Neural crest cell (in vitro differentiated cells): ENCODE measurements at places on chromosomes 1 and 21.

GRCh38 chr21:36349315-36349714 lies 29.3 kb downstream of the MORC3 start:
- no peak overlapping the region for H3K27ac ChIP-seq
- H3K27me3 ChIP-seq: no peaks in the 10 kb centered on the region
- H3K36me3 ChIP-seq: peaks cover 23% of the 10 kb centered on the region
- H3K4me1 ChIP-seq: no peaks in the 10 kb centered on the region

- H3K27ac ChIP-seq: peak overlapping the region; percentile 98
- H3K4me1 ChIP-seq: peaks cover 73% of the 10 kb centered on the region
- H3K4me3 ChIP-seq: peak overlapping the region; percentile 99
- DNase-seq: peak; percentile 51
- H3K36me3 ChIP-seq: peaks cover 7% of the 10 kb centered on the region
- H3K27me3 ChIP-seq: no peaks in the 10 kb centered on the region
These were observed 837 bp downstream of the SLC16A1 start for GRCh38 chr1:112954945-112955772.

DNA sequence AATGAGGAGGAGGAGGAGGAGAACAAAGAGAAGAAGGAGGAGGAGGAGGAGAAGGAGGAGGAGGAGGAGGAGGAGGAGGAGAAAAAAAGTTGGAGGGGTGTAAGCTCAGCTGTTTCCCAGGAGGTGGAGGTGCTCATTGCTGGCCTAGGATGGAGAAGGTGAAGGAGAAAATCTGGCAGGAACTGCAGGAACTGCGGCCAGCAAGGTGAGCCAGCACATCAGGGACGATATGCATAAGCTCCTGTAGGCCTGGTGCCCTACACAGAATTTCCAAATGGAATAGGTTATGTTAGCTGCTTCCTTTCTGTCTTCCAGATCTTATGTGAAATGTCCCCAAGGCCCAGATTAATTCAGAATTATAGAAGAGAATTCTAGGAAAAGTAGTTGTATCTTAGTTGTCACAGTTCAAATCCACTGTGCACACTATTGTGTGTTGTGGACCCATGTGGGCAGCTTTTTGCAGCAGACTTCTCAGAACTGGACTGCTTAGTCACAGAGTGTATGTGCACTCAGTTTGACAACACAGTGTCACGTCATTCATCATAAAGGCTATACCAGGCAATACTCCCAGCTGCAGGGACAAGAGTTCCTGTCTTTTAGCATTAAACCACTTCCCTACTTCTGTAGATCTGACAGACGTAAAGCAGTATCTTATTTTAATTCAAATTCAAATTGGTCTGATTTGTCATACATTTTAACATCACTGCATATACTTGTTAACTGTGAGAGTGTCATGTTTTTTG lies 303.7 kb downstream of the HLX start:
- H3K27me3 ChIP-seq: peaks cover 26% of the 10 kb centered on the region
- H3K27ac ChIP-seq: no peak overlapping the region
- no peak overlapping the region for H3K4me3 ChIP-seq
- no peaks in the 10 kb centered on the region for H3K36me3 ChIP-seq

- no peaks in the 10 kb centered on the region for H3K36me3 ChIP-seq
- no peak for DNase-seq
- no peak overlapping the region for H3K27ac ChIP-seq
These were observed 218.9 kb downstream of the CAMTA1 start for GRCh38 chr1:7004181-7004580.

DNA sequence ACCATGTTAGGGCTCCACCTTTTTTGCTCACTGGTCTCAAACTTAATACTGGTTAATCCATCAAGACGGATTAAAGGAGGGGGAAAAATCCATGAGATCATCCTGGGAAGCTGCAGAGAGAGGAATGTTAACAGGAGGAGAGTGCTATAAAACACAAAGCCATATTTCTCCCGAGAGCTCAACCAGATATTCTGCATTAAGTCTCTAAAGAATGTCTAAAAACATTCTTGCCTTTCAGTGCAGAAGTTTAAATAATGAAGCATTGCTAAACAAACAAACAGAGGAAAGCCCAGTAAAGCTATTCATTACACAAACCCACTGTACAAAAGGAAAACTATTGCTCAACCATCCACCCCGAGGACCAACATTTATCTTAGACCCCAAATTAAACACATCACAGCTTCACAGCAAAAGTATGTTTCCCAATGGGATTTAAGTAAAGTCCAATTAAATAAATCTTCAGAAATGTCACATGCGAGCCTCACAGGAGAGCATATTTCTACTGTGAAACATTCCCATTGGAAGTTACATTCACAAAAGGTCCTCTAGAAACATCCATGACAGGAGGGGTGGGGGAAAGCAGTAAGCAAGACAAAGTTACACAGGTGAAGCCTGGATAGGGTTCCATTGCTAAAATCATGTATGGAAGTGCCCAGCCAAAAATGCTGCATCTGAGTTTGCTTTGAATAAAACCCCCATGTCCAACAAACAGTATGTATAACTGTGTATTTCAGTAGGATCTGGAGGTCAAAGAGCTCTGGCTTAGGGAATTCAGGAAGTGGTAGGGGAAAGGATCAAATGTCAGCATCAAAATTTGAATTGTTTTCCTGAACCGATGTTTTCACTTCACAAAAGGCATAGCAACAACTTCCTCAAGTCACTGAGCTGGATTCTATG lies 23.3 kb downstream of the DUSP10 start:
- H3K4me3 ChIP-seq: no peak overlapping the region
- no peaks in the 10 kb centered on the region for H3K36me3 ChIP-seq
- no peak overlapping the region for H3K27ac ChIP-seq
- DNase-seq: no peak
- H3K27me3 ChIP-seq: no peaks in the 10 kb centered on the region
- peaks cover 31% of the 10 kb centered on the region for H3K4me1 ChIP-seq

GRCh38 chr1:58968360-58968952 lies 184.6 kb upstream of the JUN start:
- H3K4me3 ChIP-seq: no peak overlapping the region
- no peaks in the 10 kb centered on the region for H3K36me3 ChIP-seq
- DNase-seq: no peak
- H3K27me3 ChIP-seq: no peaks in the 10 kb centered on the region

DNA sequence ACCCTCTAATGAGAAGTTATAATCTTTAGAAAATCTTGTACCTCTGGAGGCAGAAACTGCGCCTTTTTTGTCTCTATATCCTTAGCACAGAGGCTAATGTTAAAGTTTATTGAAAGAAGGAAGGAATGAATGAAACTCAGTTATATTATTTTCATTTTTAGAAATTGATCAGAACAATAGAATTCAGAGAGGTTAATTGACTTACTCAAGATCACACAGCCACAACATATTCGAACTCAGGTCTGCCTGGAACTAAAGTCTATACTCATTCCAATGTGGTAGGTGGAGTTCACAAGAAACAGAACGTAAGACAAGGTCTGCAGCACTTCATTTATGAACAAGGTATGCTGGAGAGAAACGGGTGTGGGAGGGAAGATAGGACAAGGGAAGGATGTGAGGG lies 23.0 kb upstream of the ITPKB start:
- peaks cover 7% of the 10 kb centered on the region for H3K4me1 ChIP-seq
- no peaks in the 10 kb centered on the region for H3K36me3 ChIP-seq
- no peak overlapping the region for H3K4me3 ChIP-seq
- no peak for DNase-seq
- no peaks in the 10 kb centered on the region for H3K27me3 ChIP-seq

DNA sequence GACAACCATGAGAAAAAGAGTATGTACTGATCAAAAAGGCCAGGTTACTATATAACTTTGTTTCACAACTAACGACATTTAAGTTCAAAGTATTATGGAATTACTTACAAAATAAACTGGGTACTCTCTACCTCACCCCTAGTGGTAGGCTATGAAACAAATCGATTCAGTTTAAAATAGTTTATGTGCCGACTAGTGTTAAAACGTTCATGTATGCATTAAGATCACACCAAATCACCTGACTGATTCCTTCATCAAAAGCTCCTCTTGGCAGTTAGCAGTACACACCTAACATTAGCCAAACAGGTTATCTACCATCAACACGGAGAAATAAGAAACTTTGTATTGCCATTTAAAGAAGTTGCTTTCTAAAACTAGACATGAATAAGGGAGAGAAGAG lies 137.1 kb downstream of the AKT3 start:
- peak overlapping the region; percentile 63 for H3K4me3 ChIP-seq
- H3K27me3 ChIP-seq: no peaks in the 10 kb centered on the region
- no peaks in the 10 kb centered on the region for H3K36me3 ChIP-seq
- H3K27ac ChIP-seq: peak overlapping the region; percentile 17
- no peak for DNase-seq

- H3K36me3 ChIP-seq: no peaks in the 10 kb centered on the region
- peaks cover 20% of the 10 kb centered on the region for H3K4me1 ChIP-seq
- H3K4me3 ChIP-seq: peak overlapping the region; percentile 45
- no peak overlapping the region for H3K27ac ChIP-seq
These were observed 3.4 kb upstream of the ETS2 start for GRCh38 chr21:38802050-38803026.

GRCh38 chr1:209030454-209031167 lies 552.9 kb upstream of the CAMK1G start:
- H3K36me3 ChIP-seq: no peaks in the 10 kb centered on the region
- no peak overlapping the region for H3K4me3 ChIP-seq
- no peaks in the 10 kb centered on the region for H3K27me3 ChIP-seq
- H3K4me1 ChIP-seq: no peaks in the 10 kb centered on the region
- no peak for DNase-seq

- H3K27ac ChIP-seq: no peak overlapping the region
- no peaks in the 10 kb centered on the region for H3K4me1 ChIP-seq
- no peak overlapping the region for H3K4me3 ChIP-seq
- no peaks in the 10 kb centered on the region for H3K27me3 ChIP-seq
- H3K36me3 ChIP-seq: no peaks in the 10 kb centered on the region
These were observed 68.8 kb upstream of the COL6A1 start for GRCh38 chr21:45912611-45913417.

DNA sequence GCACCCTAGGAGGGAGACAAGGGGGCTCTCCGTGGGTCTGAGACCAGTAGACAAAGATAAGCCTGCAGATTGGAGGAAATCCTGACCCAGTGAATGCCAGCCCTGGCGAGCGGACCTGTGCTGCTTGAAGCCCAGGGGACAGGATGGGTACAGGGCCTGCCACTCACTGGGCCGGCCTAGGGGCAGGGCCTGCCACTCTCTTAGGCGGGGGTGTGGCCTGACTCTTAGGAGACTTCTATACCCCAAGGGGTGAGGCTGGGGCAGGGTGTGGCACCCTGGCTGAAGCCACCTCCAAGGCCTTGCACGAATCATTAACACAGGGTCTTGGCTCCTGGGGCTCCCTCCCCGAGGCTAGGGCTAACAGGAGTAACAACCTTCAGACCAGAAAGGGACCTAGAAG lies 30.7 kb downstream of the TRIM62 start:
- peaks cover 51% of the 10 kb centered on the region for H3K4me1 ChIP-seq
- peak overlapping the region; percentile 78 for H3K27ac ChIP-seq
- H3K4me3 ChIP-seq: peak overlapping the region; percentile 9

DNA sequence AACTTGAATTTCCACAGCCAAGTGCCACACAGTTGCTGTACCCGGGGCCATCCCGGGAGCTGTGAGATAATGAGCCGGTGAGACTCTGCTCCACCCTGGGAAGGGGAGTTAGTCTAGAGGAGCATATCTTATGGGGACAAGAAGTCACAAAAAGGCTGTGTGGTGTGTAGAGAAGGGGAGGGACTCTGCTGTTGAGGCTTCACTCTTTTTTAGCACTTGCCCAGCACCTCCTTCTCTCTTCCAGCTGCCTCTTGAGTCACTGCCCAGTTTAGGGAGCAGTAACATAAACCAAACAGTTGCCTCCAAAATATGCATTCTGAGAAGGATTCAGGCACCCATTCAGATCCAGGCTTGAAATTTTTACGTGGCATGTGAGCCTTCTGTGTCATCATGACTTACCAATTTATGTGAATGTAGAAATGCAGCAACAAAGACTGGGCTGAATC lies 744 bp upstream of the WDR26 start:
- H3K4me3 ChIP-seq: peak overlapping the region; percentile 95
- no peak for DNase-seq
- no peaks in the 10 kb centered on the region for H3K27me3 ChIP-seq
- H3K4me1 ChIP-seq: peaks cover 42% of the 10 kb centered on the region

- no peaks in the 10 kb centered on the region for H3K27me3 ChIP-seq
- H3K36me3 ChIP-seq: no peaks in the 10 kb centered on the region
- H3K4me3 ChIP-seq: no peak overlapping the region
- peaks cover 23% of the 10 kb centered on the region for H3K4me1 ChIP-seq
- no peak for DNase-seq
- H3K27ac ChIP-seq: no peak overlapping the region
These were observed 20.4 kb downstream of the KCNN3 start for GRCh38 chr1:154849645-154850131.

DNA sequence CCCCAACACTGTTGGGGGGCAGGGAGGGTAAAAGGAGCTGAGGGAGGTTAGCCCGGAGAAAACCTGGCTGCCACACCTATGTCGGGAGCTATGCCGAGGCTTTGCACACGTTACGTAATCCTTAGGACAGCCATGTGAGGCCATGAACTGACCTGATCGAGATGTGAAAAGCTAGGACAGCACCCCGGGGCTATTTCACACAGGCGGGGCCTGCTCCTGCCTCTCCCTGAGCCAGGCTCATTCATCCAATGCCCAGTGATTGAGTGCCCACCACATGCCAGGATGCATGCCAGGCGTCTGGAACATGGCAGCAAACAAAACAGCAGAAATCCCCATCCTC lies 30.2 kb downstream of the LDLRAP1 start:
- H3K27ac ChIP-seq: no peak overlapping the region
- H3K27me3 ChIP-seq: peaks cover 4% of the 10 kb centered on the region
- H3K4me1 ChIP-seq: peaks cover 53% of the 10 kb centered on the region
- H3K4me3 ChIP-seq: no peak overlapping the region
- no peak for DNase-seq
- no peaks in the 10 kb centered on the region for H3K36me3 ChIP-seq

- peak overlapping the region; percentile 61 for H3K4me3 ChIP-seq
- H3K27ac ChIP-seq: peak overlapping the region; percentile 96
- H3K27me3 ChIP-seq: no peaks in the 10 kb centered on the region
- H3K4me1 ChIP-seq: peaks cover 61% of the 10 kb centered on the region
- no peak for DNase-seq
- no peaks in the 10 kb centered on the region for H3K36me3 ChIP-seq
These were observed 15.0 kb downstream of the IFFO2 start for GRCh38 chr1:18941221-18942141.

DNA sequence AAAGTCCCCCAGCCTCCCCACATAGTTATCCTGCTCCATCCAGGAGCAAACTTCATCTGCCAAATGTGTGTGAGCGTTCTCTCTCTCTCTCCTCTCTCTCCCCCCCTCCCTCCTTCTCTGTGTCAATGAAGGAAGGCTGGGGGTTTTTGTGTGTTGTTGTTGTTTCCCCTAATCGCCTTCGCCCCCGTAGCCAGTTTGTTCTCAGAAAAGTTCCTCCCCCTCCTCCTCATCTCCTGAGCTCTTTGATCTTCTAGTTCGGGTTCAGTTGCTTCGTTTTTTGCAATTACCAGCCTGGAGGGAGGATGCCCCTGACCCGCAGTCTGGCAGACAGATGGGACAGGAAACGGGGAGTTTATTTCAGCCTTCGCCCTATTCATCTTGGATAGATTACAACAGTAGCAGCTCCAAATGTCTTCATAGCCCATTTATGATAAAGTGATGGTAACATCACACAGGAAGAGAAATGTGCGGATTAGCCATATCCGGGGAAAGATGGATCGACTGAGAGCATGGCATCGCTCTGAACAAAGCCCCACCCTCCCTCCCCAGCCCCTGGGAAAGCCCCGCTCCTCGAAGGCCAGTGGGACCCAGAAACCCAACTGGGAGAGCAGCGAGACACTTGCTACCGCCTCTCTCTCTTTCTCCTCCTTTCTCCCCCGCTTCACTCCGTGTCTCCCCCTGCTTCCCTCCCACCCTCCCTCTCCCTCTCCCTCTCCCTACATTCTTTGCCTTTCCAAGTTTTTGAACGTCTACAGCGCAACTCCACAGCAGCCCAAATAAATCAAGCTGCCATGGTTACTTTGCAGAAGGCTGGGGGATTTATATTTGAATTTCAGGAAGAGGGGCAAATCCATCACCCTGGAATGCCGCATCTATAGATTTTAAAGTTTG lies 139.7 kb upstream of the ARHGEF16 start:
- peak overlapping the region; percentile 96 for H3K27ac ChIP-seq
- no peak for DNase-seq
- H3K27me3 ChIP-seq: peaks cover 29% of the 10 kb centered on the region
- H3K4me1 ChIP-seq: peaks cover 60% of the 10 kb centered on the region
- H3K36me3 ChIP-seq: no peaks in the 10 kb centered on the region
